Hepatocyte (in vitro differentiated cells): ENCODE measurements at places on chromosomes 7 and 10. TPM values are rescaled to one million over a fixed set of nuclear protein-coding genes. Genes with fewer than 3 reads are reported as not detected.

DNA sequence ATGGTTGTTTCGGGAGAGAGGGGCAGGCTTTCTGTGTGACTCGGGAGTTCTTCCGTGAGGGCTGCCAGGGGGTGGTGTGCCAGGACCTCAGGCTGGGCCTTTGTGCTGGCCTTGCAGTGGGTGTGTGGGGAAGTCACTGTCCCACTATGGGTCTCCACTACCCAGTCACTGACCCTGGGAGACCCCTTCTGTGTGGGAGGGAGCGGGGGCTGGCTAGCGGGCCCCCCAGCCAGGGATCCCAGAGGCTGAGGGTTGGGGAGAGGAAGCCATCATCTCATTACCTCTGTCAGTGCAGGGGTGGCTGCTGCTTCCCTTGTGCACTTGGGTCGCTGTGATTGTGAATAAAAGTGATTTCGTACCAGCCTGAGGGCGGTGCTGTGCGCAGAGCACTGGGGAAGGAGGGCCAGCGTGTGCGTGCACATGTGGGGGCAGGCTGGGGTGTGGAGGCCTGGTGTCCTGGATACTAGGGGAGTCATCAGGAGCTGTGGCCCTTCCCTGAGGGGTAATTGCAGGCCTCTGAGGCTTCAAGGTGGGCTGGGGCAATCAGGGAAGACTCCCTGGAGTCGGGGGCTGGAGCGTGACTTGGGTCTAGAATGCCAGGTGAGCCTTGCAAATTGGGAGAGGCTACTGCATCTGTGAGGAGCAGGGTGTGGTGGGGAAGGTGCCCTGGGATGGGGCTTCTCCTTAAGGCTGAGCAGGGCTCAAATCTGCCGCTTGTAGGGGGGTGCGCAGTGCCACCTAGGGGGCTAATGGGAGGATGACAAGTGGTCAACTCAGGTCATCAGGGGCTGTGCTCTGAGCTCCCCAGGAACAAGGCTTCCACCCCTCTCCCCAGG, 98.9 kb downstream of the NEURL1 start:
- H3K36me3 ChIP-seq = no peaks in the 10 kb centered on the region
- no peaks in the 10 kb centered on the region for H3K27me3 ChIP-seq
- no peak overlapping the region for H3K4me3 ChIP-seq
- peaks cover under 1% of the 10 kb centered on the region for H3K4me1 ChIP-seq
- peak; percentile 74 for DNase-seq

DNA sequence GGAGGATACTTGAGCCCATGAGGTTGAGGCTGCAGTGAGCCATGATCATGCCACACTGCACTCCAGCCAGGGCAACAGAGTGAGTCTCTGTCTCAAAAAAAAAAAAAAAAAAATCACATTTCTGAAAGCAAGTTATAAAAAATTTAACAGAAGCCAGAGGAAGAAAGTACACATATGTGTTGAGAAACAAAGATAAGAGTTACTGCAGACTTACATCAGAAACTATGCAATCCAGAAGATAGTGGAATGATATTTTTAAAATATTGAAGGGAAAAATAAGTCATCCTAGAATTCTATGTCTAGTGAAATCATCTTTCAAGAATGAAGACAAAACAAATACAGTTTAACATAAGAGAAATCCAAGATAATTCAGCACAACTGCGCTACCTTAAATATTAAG, 46.9 kb downstream of the ZNF518A start:
- H3K4me3 ChIP-seq = no peak overlapping the region
- DNase-seq = no peak
- no peaks in the 10 kb centered on the region for H3K4me1 ChIP-seq
- H3K36me3 ChIP-seq = no peaks in the 10 kb centered on the region
- no peaks in the 10 kb centered on the region for H3K27me3 ChIP-seq

GRCh38 chr7:99693427-99694200, 13.8 kb upstream of the CYP3A5 start:
- peaks cover 36% of the 10 kb centered on the region for H3K4me1 ChIP-seq
- peak overlapping the region; percentile 94 for H3K27ac ChIP-seq
- H3K4me3 ChIP-seq = no peak overlapping the region
- H3K36me3 ChIP-seq = no peaks in the 10 kb centered on the region

GRCh38 chr10:11145495-11145855, 127.8 kb downstream of the CELF2 start:
- peak; percentile 41 for DNase-seq
- H3K27me3 ChIP-seq = no peaks in the 10 kb centered on the region
- H3K4me1 ChIP-seq = peaks cover 13% of the 10 kb centered on the region
- peak overlapping the region; percentile 33 for H3K27ac ChIP-seq

- H3K4me1 ChIP-seq = peaks cover 5% of the 10 kb centered on the region
- DNase-seq = peak; percentile 51
- no peak overlapping the region for H3K4me3 ChIP-seq
Measured at GRCh38 chr7:90455163-90456030, 14.0 kb upstream of the PTTG1IP2 start.

GRCh38 chr10:131311661-131312477, at the start of gene TCERG1L:
Gene TCERG1L (minus strand): TSS chr10:131311721. CDS start chr10:131311635, 86 bp downstream.
- no peak within 1 kb of the TSS for H3K27ac ChIP-seq
- H3K4me3 ChIP-seq = peak within 1 kb of the TSS; percentile 33
- H3K36me3 ChIP-seq = no peaks in the 10 kb centered on the region
- H3K27me3 ChIP-seq = peaks cover 63% of the 10 kb centered on the region

DNA sequence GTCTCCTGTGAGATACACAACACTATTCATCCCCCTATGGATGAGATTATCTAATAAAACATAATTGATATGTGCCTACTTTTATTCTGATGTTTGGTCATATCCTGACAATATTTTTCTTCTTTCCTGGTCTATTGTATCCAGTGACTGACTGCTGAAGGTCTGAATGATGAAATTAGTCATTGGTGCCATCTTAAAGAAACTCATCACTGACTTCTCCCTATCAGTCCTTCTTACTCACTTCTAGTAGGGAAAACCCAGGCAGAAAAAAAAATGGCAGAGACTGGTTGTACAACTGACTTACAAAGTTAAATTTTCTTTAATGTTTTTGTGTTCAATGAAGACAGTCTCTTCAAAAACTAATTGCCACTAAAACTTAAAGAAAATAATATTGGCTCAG, 377.4 kb downstream of the HTR7 start:
- H3K4me3 ChIP-seq = no peak overlapping the region
- H3K36me3 ChIP-seq = no peaks in the 10 kb centered on the region
- no peaks in the 10 kb centered on the region for H3K4me1 ChIP-seq
- no peak for DNase-seq
- no peak overlapping the region for H3K27ac ChIP-seq

- no peaks in the 10 kb centered on the region for H3K4me1 ChIP-seq
- H3K4me3 ChIP-seq = no peak overlapping the region
- H3K27ac ChIP-seq = no peak overlapping the region
- DNase-seq = no peak
- no peaks in the 10 kb centered on the region for H3K27me3 ChIP-seq
Measured at GRCh38 chr7:36875794-36876193, 151.5 kb upstream of the AOAH start.

- no peak overlapping the region for H3K4me3 ChIP-seq
- no peak for DNase-seq
- no peaks in the 10 kb centered on the region for H3K27me3 ChIP-seq
- no peaks in the 10 kb centered on the region for H3K36me3 ChIP-seq
- peaks cover 9% of the 10 kb centered on the region for H3K4me1 ChIP-seq
- no peak overlapping the region for H3K27ac ChIP-seq
Measured at GRCh38 chr10:124077208-124077993, 16.0 kb downstream of the CHST15 start.

GRCh38 chr10:16853201-16853600, 36.0 kb upstream of the RSU1 start:
- H3K4me1 ChIP-seq = no peaks in the 10 kb centered on the region
- no peak overlapping the region for H3K4me3 ChIP-seq
- peak; percentile 21 for DNase-seq
- H3K27ac ChIP-seq = no peak overlapping the region
- H3K36me3 ChIP-seq = no peaks in the 10 kb centered on the region

DNA sequence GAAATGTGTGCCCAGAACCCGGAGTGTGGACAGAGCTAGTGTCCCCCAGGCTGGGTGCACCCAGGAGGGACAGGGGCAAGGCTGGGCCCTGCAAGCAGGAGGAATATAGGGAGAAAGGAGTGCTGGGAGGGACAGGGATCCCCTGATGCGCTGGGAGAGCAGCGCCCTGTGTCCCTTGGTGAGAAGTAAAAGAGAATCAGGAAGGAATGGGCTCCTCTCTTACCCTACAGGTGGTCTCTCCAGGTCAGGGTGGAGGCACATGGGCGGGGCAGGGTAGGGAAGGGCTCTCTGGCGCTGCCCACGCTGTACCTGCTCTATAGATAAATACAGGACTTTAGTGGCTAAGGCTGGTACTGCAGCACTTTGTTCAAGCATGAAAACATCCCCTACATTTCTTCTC, 753.8 kb downstream of the GRID1 start:
- no peaks in the 10 kb centered on the region for H3K4me1 ChIP-seq
- DNase-seq = no peak
- no peaks in the 10 kb centered on the region for H3K36me3 ChIP-seq

GRCh38 chr7:1176891-1177373, 16.9 kb upstream of the ZFAND2A start:
- no peaks in the 10 kb centered on the region for H3K27me3 ChIP-seq
- no peak overlapping the region for H3K4me3 ChIP-seq
- H3K27ac ChIP-seq = no peak overlapping the region
- H3K4me1 ChIP-seq = no peaks in the 10 kb centered on the region
- peak; percentile 69 for DNase-seq

- H3K36me3 ChIP-seq = no peaks in the 10 kb centered on the region
- H3K4me1 ChIP-seq = no peaks in the 10 kb centered on the region
- DNase-seq = no peak
- no peak overlapping the region for H3K27ac ChIP-seq
- no peak overlapping the region for H3K4me3 ChIP-seq
Measured at GRCh38 chr10:120734483-120735078, 116.6 kb upstream of the WDR11 start.

DNA sequence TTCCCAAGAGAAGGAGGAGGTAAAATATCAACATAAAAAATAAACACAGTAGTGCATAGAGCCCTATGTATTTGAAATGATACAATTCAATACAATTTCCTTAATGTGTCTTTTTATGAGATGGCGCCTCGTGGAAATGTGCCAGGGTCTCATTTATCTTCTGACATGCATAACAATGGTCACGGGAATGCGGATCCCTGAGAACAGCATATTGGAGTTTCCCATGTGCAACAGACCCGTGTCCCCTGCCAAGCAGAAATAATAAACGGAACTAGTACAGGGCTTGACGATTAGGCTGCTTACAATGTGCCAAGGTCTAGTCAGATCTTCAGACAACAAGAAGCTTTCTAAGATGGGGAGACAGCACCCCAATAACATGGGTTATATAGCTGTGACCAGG, 217.9 kb downstream of the ARHGAP21 start:
- H3K36me3 ChIP-seq = no peaks in the 10 kb centered on the region
- no peaks in the 10 kb centered on the region for H3K4me1 ChIP-seq
- no peak overlapping the region for H3K27ac ChIP-seq
- DNase-seq = no peak
- no peaks in the 10 kb centered on the region for H3K27me3 ChIP-seq
- no peak overlapping the region for H3K4me3 ChIP-seq

GRCh38 chr7:157438121-157439025, 101.6 kb downstream of the DNAJB6 start:
- DNase-seq = no peak
- H3K27ac ChIP-seq = no peak overlapping the region
- no peak overlapping the region for H3K4me3 ChIP-seq
- no peaks in the 10 kb centered on the region for H3K4me1 ChIP-seq

GRCh38 chr7:155510975-155511701, 35.2 kb downstream of the CNPY1 start:
- DNase-seq = no peak
- peaks cover 95% of the 10 kb centered on the region for H3K27me3 ChIP-seq
- no peak overlapping the region for H3K4me3 ChIP-seq
- H3K27ac ChIP-seq = no peak overlapping the region
- H3K4me1 ChIP-seq = no peaks in the 10 kb centered on the region

Gene ATG9B
- 0.64 and 0.80 TPM in 2 replicates for total RNA-seq

Gene UCMA
- not detected in 2 replicates for total RNA-seq

Gene CHAT
- total RNA-seq = 0.27 TPM in 1 of 2 replicates, not detected in the other

Gene NPFFR1
- total RNA-seq = not detected in 2 replicates

Gene TWIST1
- total RNA-seq = 18.7 and 23.2 TPM in 2 replicates

Gene DPY19L1
- 16.7 and 17.8 TPM in 2 replicates for total RNA-seq

Gene CSGALNACT2
- 13.9 and 15.2 TPM in 2 replicates for total RNA-seq

Gene TMEM168
- total RNA-seq = 22.1 and 25.3 TPM in 2 replicates

Gene ATP6V0E2
- 11.6 and 13.6 TPM in 2 replicates for total RNA-seq

Gene ACTL6B
- total RNA-seq = not detected in 2 replicates
